Stimulated activated naive CD4-positive, alpha-beta T cell treated with Interleukin-2 at 50 U/mL for 16 hours (primary cell): ENCODE measurements at places on chromosomes 1 and 21.

GRCh38 chr1:11753555-11754208 lies 8.3 kb upstream of the C1orf167 start:
- DNase-seq, result no peak

- no peak for DNase-seq
Observed at GRCh38 chr1:202029171-202029665, 18.8 kb downstream of the ELF3 start.

DNA sequence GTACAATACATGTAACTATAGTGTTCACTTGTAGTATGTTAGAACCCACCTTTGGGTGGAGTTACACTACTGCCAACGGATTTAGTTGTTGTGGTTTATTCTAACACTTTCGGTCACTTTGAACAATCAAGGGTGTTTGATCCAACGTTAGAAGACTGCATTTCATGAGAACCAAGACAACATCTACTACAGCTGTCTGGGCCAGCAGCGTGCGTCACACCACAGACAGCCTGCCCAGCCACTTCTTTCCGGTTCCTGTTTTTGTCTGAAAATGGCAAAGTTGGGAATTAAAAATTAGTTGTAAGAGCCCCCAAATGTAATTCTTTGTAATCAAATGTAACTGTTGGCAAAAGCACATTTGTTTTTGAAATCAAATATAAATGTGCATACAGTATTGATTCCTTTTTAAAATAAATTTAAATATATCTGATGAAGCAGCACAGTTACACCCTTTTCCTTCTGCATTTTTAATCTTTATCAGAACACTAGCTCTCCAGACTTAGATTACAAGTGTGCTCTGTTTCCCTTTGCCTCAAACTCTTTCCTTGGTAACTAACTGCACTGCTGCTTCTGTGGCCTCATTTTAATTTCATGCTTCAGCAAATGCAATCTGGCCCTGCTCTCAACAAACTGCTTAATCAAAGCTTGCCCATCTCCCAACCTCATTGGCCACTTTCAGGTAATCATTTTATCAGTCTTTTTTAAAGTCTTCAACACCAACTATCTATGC lies 86.6 kb upstream of the DPH5 start:
- DNase-seq, result peak; percentile 42

- DNase-seq, result peak; percentile 35
Observed at GRCh38 chr21:43864313-43864961, 586 bp upstream of the AGPAT3 start.

GRCh38 chr1:154998201-154998780 lies 4.3 kb upstream of the ZBTB7B start:
- no peak for DNase-seq

DNA sequence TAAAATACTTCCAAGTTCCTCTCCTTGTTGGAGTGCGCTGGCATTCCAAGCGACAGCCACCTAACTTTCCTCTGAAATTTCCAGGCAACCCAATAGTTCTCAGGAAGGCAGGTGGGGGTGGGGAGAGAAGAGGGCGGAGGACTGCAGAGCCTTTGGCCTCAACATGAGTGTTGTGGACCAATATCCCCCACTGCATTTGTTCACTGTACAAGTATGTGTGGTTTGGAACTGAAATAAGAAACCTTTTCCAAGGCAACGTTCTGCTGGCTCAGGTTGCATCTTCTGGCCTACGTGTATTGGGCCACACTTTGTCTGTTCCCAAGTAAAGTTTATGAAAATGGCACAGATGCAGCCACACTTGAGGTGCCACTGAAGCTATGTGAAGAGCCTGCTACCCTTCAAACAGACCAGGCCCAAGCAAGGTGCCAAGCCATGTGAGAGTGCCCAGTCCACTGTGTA lies 153.4 kb downstream of the DHRS3 start:
- DNase-seq, result no peak

DNA sequence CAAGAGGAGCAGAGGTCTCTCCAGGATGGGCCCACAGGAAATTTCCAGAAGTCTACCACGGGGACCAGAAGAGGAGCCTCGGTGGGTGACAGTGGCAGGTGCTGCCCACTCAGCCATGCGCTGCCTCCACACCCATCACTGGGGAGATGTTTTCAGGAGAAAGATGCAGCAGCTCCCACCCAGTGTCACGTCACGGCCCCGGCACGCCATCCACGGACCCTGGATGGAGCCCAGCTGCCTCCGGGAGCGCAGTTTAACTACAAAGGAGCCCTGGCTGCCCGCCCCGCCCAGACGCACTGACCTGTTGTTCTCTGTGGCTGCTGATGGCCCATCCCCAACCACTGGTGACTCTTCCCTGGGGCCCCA lies 6.8 kb downstream of the TSPEAR start:
- DNase-seq, result no peak

- DNase-seq, result no peak
Observed at GRCh38 chr1:218079347-218079746, 205.7 kb upstream of the RRP15 start.

- no peak for DNase-seq
Observed at GRCh38 chr21:34364921-34365320, 1.1 kb downstream of the KCNE2 start.
